ENCODE measurements at places on chromosomes 6 and 20.

- no peak for DNase-seq
Measured at GRCh38 chr6:137602313-137603197, 108.4 kb upstream of the OLIG3 start.

DNA sequence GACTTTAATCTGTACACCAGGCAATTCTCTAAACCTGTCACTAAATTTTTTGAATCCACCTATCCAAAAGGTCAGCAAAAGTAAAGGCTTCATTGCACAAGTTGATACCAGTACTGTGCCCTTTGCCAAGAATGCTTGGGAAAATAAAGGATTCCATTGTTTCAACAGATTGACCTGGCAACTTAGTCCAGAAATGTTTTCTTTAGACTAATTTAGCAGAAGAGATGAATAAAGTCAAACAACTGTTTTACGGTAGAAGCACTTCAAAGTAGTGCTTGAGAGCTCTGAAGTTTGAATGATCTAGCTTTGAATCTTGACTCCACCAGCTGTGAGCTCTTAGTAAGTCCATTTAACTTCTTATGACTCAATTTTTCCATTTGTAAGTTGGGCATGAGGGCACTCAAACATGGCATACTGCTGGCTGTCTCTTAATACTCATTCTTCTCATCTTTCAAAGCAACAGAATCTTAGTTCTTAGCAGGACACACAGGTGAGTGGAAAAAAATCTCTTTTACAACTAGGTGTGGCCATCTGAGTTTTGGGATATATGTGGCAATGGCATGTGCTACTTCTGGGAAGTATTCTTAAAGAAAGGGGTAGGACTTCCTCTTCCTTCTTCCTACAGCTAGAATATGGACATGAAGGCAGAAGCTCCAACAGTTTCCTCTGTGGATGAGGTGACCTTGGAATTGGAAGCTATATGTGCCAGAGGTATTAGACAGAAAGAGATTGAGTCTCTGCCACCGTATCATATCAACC lies 55.9 kb upstream of the LOC128125822 start:
- DNase-seq, result no peak

DNA sequence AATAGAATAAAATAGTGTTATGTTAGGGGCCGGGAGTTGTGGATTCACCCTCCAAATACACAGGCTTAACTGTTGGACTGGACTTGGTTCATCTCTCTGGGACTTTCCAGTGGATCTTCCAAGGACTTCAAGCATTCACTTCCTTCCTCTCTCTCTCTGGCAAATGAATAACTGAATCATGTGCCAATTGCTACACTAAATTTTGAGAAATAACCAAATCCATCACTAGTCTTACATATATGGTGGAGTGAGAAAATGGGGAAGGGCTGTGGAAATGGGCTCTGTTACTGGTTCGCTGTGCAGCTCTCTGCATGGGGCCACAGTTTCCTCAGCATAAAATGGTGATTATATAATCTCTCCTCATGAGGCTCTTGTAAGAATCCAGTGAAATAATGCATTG lies 6.8 kb upstream of the KIAA1755 start:
- DNase-seq, result no peak

GRCh38 chr6:21915707-21916260 lies 322.2 kb downstream of the SOX4 start:
- no peak for DNase-seq

- no peak for DNase-seq
Measured at GRCh38 chr6:44452725-44453124, 65.2 kb downstream of the CDC5L start.

- no peak for DNase-seq
Measured at GRCh38 chr6:135944120-135944519, 92.6 kb downstream of the PDE7B start.

DNA sequence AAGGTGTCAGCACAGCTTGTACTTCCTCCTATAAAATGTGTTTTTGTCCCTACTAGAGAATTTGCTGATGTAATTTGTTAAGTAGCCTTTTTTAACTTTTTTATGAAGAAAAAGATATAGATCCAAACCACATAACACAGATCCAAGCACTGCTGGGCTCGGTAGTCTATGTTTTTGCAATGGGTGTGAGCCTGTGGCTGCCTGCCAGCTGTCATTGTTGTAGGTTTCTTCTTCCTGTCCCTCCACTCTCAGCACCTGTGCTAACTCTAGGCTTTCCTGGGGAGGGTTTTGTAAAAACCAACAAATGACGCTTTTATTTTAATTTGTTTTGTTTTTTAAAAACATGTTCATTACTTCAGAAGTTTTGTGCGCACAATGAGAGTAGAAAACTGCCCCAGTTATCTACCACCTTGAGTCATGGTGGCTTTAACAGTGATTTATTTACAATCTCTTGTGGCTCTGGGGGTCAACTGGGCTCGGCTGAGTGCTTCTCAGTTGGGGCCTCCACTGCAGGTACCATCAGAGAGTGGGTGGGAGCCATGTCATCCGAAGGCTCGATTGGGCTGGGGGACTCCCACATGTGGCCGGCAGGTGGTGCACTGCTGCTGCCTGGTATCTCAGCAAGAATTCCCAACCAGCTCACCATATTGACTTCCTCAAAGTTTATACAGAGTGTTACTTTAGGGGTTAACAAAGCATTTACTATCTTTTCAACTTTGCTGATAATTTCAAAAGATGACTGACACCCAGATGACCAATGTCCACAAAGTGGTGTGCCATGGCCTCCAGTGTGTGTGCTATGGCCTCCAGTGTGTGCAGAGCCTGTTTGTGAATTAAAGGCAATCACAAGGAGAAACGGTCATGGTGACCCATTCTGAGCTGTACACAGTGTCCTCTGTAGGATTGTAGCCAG lies 3.0 kb upstream of the CCR6 start:
- peak; percentile 44 for DNase-seq

DNA sequence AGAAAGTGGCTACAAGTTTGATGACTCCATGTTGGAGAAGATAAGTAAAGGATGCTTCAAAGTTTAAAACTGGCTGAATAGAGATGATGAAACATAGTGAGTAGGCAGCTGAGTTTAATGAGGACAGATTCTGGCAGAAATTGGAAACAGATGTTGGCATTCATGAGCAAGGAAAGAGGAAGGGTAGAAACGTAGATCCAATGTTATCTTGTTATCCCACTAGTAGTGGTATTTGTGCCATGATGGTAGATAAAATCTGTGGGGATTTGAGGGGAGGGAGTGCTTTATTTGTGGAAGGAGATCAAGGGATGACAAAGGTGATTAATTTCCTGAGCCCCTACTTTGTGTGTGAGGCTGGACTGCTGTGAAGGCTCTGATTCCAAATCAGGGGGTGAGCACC lies 69.5 kb downstream of the MRAP2 start:
- no peak for DNase-seq

- DNase-seq, result no peak
Measured at GRCh38 chr6:90005048-90005827, 111.0 kb downstream of the GJA10 start.

DNA sequence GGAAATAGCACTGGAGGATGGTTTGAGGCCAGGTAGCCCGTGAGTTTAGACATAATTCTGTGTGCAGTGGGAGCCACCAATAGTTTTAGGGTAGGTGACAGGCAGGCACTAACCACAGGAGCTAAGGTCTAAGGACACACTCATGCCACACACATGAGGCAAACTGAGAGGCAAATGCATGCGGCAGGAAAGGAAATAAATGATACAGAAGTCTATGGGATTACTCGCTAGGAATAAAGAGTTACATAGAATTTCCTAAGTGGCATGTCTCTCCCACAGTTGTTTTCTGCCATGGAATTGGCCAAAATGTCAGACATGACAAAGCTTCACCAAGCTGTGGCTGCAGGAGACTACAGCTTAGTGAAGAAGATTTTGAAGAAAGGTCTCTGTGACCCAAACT lies 4.9 kb downstream of the ANKRD66 start:
- no peak for DNase-seq

DNA sequence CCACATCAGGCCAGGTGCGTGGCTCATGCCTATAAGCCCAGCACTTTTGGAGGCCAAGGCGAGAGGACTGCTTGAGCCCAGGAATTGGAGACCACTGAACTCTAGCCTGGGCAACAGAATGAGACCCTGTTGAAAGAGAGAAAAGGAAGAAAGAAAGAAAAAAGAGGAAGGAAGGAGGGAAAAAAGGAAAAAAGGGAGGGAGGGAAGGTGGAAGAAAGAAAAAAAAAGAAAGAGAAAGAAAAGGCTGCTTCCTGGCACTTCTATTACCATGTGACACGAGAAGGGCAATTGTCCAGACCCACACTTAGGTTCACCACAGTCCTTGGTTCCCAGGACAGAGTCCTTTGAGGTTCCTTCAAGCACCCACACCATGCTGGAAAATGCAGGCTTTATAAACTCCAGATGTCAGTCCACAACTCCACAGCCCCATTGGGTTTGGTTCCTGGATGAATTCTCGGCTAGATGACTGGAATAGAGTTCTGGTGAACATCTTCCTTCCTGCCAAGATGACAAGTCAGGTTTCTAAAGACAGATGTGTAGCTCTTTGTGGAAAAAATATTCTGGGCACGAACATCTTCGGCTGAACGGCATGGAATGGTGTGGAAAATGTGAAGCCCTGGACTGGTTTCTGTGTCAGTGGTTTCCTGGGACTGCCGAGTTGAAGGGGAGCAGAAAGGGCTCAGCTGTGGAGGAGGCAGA lies 32.5 kb downstream of the NT5E start:
- DNase-seq, result no peak

DNA sequence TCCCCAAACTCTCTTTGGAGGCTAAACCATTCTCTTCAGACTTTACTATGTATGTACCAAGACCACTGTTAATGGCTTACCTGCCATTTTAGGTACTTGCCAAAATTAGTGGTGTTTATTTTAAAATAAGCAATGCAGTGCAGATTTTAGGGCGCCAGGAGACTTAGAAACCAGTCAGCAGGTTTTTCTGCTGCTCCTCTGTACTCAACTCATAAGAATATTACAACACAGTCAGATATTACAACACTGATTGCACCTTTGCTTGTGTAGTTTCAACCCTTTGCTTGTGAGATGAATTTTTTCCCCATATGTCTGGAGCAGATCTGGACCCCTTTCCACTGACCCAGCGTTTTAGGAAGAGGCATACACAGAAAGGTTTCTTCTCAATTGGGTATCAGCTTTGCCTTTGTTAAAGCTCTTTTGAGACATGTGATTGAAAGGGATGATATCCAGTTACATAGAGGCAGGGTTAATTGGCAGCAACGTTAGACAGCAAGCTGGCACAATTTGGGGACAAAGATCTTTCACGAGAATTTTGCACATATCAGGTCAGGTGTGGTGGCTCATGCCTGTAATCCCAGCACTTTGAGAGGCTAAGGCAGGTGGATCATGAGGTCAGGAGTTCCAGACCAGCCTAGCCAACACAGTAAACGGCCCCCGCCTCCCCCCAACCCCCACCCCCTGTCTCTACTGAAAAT lies 6.2 kb downstream of the TTPAL start:
- no peak for DNase-seq

- no peak for DNase-seq
Measured at GRCh38 chr20:45545754-45546453, 1.3 kb downstream of the EPPIN start.

DNA sequence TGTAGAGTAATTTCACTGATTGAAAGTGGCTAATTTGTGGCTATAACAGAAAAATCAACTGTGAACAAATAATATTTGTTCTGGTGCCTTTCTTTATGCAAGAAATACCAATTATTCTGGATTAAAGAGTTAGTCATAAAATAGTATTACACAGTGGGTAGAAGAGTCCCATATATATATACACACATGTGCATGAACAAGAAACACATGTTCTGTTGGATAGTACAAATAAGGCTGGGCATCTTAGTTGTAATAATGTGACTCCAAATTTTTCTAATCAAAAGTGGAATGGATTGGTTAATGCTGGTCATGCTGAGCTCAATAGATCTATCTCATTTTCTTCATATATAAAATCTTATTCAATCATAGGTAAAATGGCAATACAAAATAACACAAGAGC lies 179.4 kb downstream of the OGFRL1 start:
- no peak for DNase-seq

GRCh38 chr20:10565191-10565921 lies 108.4 kb downstream of the JAG1 start:
- DNase-seq, result no peak

DNA sequence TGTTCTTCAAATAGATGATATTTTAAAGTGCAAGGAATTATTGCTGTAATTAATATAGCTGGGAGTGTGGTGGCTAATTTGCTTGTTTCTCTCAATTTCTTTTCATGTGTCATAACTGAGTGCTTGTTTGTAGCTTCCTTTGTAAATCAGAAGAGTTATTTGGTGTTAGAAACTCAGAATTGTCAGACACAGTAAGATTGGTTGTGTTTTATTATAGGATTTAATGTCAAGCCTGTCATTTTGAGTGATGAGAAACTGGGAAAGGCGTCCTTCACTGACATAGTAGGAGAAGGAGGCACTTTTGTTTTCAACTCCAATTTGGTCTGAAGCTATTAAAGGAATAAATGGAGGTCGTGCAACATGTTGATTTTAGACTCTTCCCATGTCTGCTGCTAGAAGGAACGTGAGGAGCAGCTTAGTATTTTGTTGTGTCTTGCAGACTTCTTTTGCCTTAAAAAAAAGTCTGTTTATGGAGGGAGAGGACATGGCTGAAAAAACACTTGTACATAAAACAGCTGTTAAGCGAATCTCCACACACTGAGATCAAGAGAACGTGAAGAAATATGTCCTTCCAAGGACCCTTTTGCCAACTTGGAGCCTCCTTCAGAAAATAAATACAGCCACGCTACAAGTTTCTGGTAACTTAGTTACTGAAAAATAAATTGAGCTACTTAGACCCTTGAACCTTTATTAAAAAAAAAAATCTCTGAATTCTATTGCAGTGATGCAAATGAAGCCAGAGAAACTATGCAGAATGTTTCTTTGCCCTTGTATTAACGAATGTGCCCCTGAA lies 59.5 kb downstream of the BMP6 start:
- no peak for DNase-seq

GRCh38 chr6:20678831-20679352 lies 144.6 kb downstream of the CDKAL1 start:
- DNase-seq, result no peak

- DNase-seq, result no peak
Measured at GRCh38 chr6:169139179-169139971, 114.3 kb downstream of the THBS2 start.

- no peak for DNase-seq
Measured at GRCh38 chr20:1807394-1807793, 87.8 kb upstream of the SIRPA start.

DNA sequence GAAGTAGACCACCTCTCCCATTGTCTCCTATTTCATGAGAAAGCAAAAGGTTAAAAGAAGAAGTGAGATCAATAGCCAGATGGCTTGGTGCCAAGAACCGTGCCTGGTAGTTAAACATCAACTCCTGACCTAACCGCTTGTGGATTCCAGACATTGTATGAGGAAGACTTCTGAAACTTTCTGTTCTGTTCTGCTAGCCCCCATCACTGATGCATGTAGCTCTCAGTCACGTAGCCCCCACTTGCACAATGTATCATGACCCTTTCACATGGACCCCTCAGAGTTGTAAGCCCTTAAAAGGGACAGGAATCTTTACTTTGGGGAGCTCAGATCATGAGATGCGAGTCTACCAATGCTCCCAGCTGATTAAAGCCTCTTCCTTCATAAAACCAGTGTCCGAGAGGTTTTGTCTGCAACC lies 301.2 kb downstream of the RNGTT start:
- DNase-seq, result no peak

- no peak for DNase-seq
Measured at GRCh38 chr6:134267917-134268361, 50.0 kb downstream of the SGK1 start.

All from T-helper 1 cell (primary cell).